SW480 (cell line): ENCODE measurements at places on chromosomes 4 and X.
A peak's percentile ranks its signal among the peaks of the same experiment; 100 is the strongest.

DNA sequence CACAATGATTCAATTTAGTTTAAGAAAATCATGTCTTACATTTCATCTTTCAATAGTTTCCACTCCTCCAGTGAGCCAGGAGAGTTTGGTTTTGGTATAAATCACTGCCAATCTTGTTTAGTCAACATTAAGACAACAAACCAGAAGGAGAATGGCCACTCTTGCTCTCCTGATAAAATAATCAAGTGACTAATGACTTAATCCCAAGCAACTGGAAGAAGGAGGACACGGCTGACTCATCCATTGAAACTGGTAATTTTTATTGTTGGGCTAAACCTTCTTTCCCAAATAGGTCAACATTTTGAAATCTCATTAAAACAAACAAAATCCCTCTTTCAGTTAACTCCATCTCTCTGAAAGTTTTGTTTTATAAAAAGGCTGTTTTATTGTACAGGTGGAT lies 230.2 kb downstream of the CLCN4 start:
- DNase-seq = no peak

GRCh38 chr4:7109169-7109568 lies 41.3 kb upstream of the GRPEL1 start:
- no peak for DNase-seq

DNA sequence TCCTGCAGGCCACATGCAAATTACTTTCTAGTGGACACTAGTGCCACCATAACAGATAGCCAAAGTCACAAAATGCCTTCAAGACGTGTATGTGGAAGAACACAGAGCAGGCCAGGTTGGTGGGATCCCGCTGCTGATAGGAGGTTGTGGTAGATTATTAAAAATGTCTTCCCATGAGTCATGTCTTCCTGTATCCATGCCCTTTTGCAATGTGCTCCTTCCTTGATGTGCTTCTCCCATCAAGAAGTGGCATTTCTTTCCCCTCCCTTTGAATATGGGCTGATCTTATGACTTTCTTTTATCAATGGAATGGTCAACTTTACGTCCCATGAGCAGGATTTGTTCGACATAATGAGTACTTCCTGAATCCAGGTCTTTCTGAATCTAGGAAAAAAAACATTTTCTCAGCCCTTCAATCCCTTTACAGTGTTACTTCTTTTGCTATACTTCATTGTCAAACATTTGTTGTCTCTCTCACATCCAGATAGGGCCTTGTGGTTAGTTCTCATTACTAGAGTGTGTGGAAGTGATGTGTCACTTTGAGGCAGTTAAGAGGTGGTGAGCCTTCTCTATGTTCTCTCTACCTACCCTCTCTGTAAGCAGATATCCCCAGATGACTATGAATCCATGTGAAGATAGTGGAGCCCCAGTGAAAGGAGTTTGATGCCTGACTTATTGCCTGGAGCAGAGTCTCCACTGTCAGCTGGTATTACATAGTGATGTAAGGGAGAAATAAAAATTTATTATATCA lies 519.2 kb upstream of the DIPK2B start:
- DNase-seq = no peak

- peak; percentile 40 for DNase-seq
Measured at GRCh38 chrX:43559644-43560043, 96.5 kb upstream of the MAOA start.

GRCh38 chr4:25970226-25970675 lies 56.2 kb downstream of the SMIM20 start:
- no peak for DNase-seq

GRCh38 chrX:44569122-44569521 lies 26.5 kb upstream of the FUNDC1 start:
- DNase-seq = no peak

GRCh38 chr4:126719852-126720251 lies 912.9 kb upstream of the INTU start:
- no peak for DNase-seq

DNA sequence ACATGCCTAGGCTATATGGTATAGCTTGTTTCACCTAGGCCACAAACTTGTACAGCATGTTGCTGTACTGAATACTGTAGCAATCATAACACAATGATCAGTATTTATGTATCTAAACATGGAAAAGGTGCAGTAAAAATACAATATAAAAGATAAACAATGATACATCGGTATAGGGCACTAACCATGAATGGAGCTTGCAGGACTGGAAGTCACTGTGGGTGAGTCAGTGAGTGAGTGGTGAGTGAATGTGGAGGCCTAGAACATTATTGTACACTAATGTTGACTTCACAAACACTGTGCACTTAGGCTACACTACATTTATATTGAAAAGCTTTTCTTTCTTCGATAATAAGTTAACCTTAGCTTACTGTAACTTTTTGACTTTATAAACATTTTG lies 45.6 kb upstream of the ANK2 start:
- no peak for DNase-seq

DNA sequence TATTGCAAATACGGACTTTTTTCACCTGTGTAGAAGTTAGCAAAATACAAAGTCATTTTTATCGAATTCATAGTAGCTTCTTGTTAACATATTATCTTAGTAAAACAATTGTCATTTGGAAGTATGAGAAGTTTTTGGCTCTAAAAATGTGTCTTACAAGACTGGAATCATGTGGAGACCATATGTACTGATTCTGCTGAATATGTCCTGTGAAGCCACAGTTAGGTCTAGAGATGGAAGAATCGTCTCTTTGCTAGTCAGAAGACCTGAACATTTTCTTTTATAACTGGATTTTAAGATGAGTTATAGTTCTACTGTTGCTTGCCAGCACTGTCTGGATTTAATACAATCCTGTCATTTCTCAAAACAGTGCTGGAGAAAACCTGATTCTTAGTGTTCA lies 29.0 kb downstream of the TMEM165 start:
- DNase-seq = no peak

GRCh38 chr4:3255611-3256186 lies 6.7 kb downstream of the MSANTD1 start:
- DNase-seq = no peak

- no peak for DNase-seq
Measured at GRCh38 chrX:86830685-86831084, 682.4 kb downstream of the DACH2 start.

DNA sequence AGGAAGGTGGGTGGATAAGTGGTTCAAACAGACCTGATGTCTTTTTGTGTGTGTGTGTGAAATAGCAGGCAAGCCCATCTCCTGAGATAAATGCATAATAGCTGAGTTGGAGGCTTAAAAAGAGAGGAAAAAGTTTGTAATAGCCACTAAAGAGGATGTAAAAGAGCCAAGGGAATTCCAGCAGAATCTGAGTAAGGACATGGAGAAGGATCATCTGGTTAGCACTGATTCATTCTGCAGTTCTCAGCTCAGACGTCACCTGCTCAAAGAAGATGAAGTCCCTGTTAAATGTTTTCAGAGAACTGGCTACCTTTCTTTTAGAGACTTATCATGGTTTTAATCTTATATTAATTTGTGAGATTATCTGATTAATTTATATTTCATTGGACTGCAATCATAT lies 21.0 kb upstream of the IL13RA2 start:
- no peak for DNase-seq

DNA sequence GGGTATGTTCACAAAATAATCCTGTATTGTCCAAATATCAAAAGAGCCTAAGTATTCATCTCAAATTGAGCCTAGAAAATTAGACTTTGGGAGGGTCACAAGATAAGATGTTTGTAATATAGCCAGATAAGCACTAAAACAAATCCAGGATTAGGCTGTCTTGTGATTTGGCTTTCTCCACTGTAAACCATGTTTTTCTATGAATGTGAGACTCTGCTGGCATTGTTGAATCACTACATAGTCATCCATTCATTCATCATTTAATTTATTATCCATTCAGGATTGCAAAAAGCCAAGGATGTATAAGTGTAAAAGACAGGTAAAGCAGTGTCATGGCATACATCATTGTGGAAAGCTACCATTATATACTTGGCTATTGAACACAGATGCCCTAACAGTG lies 148.0 kb downstream of the GRID2 start:
- DNase-seq = no peak

DNA sequence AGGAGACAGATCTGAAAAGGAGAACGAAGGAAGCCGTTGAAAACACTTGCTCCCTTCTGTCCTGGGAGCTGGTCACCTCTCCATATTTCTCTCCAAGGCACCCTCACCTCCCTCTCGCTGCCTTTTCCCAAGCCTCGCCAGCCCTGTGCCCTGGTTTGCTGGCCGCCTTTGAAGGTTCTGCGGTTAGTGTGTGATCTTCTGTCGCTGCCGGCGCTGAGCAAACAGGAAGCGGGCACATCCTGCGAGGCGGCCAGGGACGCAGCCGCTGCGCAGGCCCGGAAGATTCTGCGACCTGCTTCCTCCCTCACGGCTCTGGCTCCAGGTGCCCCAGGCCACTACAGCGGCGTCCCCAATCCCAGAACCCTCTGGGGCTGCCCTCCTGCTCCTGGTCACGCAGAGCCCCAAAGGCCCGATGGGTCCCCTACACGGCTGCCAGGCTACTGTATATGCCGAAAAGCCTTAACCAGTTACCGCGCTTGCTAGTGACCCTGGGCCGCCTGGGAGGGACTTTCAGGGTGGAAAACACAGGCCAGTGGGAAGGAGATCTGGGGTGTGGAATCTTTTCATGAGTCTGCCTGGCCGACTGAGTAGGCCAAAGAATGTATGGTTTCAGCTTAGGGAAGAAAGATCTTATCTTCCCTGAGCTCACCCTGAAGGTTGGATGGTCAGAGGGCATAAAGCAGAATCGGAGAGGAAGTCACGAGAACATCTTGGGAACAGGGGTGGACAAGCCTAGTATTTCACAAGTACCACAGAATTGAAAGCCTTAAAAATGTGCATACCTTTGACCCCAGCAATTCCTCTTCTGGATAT lies 2.3 kb upstream of the SASH3 start:
- DNase-seq = peak; percentile 93

DNA sequence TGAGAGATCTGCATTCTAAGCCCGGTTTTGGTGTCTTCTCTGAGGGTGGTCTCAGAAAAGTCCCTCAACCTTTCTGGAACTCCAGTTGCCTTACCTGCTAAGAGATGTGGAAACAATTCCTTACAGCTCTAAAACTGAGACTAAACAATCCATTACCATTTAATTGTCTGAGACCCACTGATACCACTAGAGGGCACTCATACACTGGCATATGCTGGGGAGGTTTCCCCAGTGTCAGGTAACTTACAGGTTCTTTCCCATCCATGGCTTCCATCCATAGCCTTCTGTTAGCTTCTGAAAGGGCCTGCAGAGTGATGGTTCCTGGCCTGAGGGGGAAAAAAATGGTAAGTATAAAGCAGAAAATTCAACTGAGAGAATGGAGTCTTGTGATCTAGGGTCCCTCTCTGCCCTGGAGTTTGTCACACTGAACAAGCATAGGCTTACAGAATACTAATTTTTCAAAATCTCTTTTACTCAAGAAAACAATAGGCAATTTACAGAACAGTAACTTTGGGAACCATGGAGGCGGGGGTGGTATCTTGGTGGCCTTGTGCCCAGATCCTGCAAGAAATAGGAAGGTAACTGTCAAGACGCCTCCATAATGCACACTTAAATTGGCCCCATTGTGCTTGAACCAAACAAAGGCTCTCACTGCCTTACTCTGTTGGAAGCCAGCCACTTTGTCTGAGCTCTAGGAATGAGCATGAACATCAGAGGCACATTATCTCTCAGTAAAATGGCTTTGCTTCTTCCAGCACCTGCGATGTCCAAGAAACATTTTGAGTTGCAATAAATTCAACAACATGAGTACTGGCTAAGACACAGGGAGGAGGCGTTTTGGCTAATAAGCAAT lies 236.1 kb downstream of the OPHN1 start:
- DNase-seq = peak; percentile 62
